NCI-H2029 (cell line): ENCODE measurements at places on chromosomes 2 and 18.

DNA sequence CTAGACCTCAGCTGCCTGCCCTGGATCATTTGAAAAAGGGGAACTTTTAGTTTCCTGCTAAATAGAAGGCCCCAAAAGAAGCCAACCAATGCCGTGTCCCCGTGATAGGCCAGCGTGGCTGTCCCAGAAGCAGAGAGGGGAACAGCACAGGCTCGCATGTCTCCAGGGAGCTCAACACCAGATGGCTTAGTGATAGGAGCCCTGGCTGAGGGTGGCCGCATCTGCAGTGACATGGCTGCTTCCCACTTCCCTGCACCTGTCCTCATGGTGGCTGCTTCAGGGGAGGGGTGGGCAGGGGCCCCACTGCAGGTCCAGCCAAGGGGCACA, 79.6 kb downstream of the MBP start:
- DNase-seq, result no peak

DNA sequence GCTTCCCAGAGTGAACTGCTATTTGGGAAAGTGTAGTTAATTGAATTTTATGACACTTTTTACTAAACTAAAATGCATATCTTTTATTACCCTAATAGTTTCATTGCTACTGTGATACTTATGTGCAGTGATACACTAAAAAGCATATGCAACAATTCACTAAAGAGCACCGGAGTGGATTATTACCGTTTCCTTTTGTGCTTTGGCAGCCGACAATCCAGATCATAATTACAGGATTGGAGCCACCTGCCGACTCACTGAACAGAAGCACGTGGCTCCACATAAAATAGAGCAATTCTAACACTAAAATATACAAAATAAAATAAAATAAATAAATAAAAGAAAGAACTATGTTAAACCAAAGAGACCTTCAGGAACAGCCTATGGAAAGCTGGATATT, 583.4 kb downstream of the NRXN1 start:
- peak; percentile 28 for DNase-seq

GRCh38 chr2:144718376-144718775, 198.5 kb upstream of the ZEB2 start:
- no peak for DNase-seq

GRCh38 chr2:198106621-198107385, 302.4 kb downstream of the PLCL1 start:
- no peak for DNase-seq

- no peak for DNase-seq
These were observed 90.3 kb upstream of the PHLPP1 start for GRCh38 chr18:62625019-62625418.

GRCh38 chr2:136407117-136407951, 289.4 kb upstream of the CXCR4 start:
- DNase-seq, result no peak

GRCh38 chr2:25257931-25258846, 83.5 kb downstream of the DNMT3A start:
- DNase-seq, result no peak

- no peak for DNase-seq
These were observed 44.0 kb upstream of the ARHGAP15 start for GRCh38 chr2:143085125-143085784.

- no peak for DNase-seq
These were observed 29.6 kb downstream of the ARHGAP15 start for GRCh38 chr2:143158551-143159485.

GRCh38 chr2:39743269-39743776, 35.7 kb downstream of the THUMPD2 start:
- DNase-seq, result no peak

GRCh38 chr2:20326163-20326780, 24.4 kb downstream of the PUM2 start:
- peak; percentile 1 for DNase-seq

- DNase-seq, result no peak
These were observed 60.6 kb upstream of the ATP8B1 start for GRCh38 chr18:57863706-57864105.

GRCh38 chr18:3827236-3827845, 377.4 kb downstream of the TGIF1 start:
- no peak for DNase-seq

DNA sequence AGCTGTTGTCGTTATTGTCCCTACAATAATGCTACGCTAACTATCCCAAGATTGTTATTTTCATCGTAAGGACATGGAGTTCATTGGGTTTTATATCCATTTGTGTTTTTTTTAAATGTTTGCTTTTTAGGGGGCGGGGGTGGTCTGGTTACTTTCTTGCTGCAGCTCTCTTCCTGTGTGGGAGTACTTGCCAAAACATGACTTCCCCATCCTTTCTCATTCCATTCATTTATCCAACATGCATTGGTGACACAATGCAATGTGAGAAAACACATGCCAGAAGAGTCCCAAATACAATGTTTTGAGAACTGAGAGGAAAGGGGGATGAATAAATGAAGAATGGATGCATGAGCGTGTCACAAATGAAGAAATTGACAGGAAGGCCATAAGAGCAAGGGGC, 55.9 kb downstream of the E2F6 start:
- no peak for DNase-seq

GRCh38 chr2:207791579-207792243, 22.0 kb upstream of the FZD5 start:
- no peak for DNase-seq

- no peak for DNase-seq
These were observed 36.7 kb upstream of the OSBPL6 start for GRCh38 chr2:178157574-178157973.

DNA sequence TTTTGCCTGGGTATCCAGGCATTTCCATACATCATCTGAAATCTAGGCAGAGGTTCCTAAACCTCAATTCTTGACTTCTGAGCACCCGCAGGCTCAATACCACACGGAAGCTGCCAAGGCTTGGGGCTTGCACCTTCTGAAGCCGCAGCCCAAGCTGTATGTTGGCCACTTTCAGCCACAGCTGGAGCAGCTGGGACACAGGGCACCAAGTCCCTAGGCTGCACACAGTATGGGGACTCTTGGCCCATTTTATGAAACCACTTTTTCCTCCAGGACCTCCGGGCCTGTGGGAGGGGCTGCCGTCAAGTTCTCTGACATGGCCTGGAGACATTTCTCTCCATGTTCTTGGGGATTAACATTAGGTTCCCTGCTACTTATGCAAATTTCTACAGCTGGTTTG, 52.0 kb upstream of the POLE4 start:
- DNase-seq, result no peak

DNA sequence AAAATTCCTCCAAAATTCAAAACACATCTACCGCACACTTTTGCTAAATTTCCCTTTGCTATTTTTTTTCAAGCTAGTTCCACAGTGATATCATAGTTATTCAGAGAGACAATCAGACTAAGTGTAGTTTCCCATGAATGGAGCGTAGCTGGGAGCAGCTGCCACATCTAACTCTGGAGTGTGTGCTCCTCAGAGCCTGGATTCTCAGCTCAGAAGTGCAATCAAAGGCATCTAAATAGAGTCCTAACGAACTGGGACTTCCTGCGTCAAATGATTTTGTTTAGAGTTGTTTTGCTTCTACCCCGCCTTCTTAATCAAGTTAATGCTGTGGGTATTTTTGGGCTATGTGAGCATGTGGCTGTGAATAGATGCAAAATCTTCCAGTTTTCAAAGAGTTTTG, 160.3 kb downstream of the TMEM18 start:
- no peak for DNase-seq

GRCh38 chr18:28147674-28148171, 29.2 kb downstream of the CDH2 start:
- DNase-seq, result peak; percentile 68

- no peak for DNase-seq
These were observed 215.9 kb downstream of the TMEM247 start for GRCh38 chr2:46695283-46695682.

DNA sequence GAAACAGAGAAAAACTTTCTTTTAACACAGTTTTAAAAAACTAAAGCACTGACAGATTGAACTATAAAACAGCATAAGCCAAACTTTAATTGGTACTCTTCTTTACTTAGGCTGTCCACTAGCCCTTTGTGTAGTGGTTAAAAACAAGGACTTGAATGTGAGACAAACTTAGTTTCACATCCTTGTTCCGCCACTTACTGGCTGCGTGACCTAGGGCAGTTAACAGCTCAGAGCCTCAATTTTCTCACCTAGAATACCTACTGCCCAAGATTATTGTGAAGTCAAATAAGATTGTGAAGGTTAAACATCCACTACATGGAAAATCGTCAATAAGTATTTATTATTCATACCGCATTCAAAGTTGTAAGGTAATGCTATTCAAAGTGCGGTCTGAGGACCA, 2.0 kb downstream of the WDR35 start:
- DNase-seq, result no peak

DNA sequence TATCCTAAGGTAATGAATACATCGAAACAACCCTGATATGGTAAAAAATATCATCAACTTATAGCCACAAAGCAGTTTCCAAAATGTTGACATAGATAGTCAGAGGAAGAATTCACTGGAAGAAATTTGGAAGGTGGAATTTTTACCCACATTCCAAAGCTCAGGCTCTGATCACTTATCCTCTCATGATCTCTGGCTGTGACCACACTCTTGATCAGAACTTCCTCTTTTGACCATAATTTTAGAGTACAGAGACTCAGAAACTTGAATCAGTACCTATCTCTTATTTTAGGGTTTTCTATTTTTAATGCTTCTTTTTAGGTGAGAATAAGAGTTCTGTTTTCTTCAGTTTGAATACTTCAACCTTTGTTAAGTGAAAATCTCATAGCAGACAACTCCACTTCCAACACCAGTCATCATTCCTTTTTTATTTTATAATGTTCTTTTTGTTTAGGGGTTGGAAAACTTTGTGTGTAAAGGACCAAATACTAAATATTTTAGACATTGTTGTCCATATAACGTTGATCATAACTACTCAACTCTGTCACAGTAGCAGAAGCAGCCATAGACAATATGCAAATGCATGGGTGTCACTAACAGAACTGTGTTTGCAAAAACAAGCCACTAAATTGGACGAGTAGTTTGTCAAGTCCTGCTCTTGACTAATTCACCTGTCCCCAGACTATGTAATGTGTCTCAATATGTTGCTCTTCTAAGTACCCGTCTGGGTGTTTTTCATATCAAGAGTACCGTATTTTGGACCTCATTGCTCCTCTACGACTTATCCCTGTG, 891.6 kb upstream of the CRIM1 start:
- DNase-seq, result no peak

- DNase-seq, result no peak
These were observed 186.5 kb downstream of the TRIB2 start for GRCh38 chr2:12903272-12903671.

DNA sequence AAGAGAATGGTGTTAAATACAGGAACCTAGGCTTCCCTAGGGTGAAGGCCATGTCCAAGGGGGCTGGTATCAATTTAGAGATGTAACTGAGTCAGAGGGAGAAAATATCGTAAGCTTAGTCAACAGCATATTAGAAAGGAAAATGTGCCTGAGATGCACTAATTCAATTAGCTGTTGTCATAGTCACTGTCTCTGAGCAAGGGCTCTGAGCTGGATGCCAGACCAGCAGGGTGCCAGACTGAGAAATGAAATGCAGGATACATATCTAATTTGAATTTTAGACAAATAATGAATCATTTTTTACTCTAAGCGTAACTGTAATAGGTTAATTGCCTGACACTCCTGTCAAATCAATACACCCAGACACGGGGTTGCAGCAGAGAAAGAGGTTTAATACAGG, 11.4 kb upstream of the SLC35F6 start:
- DNase-seq, result no peak

DNA sequence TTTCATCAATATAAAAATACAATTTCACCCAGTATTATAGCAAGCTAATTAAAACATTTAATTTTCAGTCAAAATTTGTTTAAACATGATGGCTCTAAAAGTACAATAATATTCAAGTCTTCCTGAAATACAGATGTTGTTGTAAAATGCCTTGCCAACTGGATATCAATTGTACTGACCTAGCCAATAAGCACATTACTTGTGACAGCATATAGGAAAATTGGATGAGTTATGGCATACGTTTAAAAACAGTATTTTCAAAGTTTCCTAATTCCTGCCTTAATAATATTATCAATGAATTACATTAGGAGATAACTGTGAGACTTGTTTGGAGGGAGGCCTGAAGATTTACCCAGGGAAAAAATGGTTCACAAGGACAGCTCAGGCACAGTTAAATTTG, 336.9 kb upstream of the CDH20 start:
- no peak for DNase-seq

- DNase-seq, result no peak
These were observed 53.9 kb downstream of the LIMS1 start for GRCh38 chr2:108588070-108588668.

DNA sequence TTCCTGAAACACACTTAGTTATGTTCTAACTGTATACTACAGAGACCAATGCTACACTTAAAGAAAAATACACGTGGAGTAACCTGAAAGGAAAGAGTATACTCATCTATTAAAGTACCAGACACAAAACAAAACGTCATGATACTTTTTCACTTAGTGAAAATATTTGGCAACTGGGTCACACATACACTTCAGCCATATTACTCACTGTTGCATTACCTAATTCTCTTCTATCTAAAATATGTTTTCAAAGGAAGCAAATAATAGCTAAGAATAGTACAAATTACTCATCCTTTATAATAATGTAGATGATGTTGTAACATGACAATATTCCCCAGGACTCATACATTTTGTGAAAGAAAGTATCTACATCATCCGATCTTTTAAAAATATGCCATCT, 76.5 kb upstream of the EPB41L3 start:
- no peak for DNase-seq

DNA sequence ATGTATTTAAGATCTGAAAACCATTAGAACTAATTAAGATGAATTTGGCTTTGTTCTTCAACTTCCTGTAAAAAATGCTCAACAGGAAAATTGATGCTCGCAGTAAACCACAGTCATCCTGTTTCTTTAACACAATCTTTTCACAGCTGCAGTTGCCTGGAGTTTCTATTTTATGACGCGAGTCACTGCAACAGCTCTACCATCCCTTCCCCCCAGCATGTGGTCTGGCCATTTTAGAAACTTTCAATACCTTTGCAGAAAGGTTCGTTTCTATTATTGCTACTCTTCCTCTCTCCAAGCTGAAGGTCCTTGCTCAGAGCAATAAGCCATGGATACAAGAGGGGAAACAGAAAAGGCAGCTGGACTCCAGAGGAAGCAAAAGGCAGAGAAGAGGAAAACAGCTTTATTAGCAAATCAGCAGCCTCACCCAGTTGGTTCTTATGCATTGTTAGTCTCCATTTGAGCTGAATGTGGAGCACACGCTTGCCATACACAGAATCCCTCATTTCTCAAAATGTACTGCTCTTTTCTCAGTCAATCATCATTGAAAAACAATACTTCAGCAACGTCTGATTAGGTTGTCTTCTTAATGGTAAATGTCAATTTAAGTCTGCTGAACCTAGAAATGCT, 3.9 kb downstream of the WIPF1 start:
- DNase-seq, result no peak

GRCh38 chr2:216584112-216584511, 49.1 kb upstream of the IGFBP2 start:
- no peak for DNase-seq

- DNase-seq, result no peak
These were observed 254.1 kb downstream of the GLI2 start for GRCh38 chr2:120989512-120990441.

- DNase-seq, result no peak
These were observed 70.9 kb downstream of the LRRFIP1 start for GRCh38 chr2:237698358-237698694.

- no peak for DNase-seq
These were observed 906.0 kb upstream of the NXPH2 start for GRCh38 chr2:139686205-139686604.

GRCh38 chr18:25164848-25165811, 186.8 kb downstream of the ZNF521 start:
- DNase-seq, result no peak
